ENCODE measurements at places on chromosomes 1 and 21. TPM values are rescaled to one million over a fixed set of nuclear protein-coding genes. Genes with fewer than 3 reads are reported as not detected.

GRCh38 chr1:213015099-213016050 is at the start of gene ANGEL2:
Gene ANGEL2 (minus strand): TSS chr1:213015867. CDS start chr1:213015671, 196 bp downstream.
- H3K4me1 ChIP-seq: peaks cover 27% of the 10 kb centered on the region
- peaks cover 6% of the 10 kb centered on the region for H3K27me3 ChIP-seq
- DNase-seq: peak; percentile 95
- peak within 1 kb of the TSS; percentile 99 for H3K4me3 ChIP-seq
- peaks cover 30% of the 10 kb centered on the region for H3K36me3 ChIP-seq

DNA sequence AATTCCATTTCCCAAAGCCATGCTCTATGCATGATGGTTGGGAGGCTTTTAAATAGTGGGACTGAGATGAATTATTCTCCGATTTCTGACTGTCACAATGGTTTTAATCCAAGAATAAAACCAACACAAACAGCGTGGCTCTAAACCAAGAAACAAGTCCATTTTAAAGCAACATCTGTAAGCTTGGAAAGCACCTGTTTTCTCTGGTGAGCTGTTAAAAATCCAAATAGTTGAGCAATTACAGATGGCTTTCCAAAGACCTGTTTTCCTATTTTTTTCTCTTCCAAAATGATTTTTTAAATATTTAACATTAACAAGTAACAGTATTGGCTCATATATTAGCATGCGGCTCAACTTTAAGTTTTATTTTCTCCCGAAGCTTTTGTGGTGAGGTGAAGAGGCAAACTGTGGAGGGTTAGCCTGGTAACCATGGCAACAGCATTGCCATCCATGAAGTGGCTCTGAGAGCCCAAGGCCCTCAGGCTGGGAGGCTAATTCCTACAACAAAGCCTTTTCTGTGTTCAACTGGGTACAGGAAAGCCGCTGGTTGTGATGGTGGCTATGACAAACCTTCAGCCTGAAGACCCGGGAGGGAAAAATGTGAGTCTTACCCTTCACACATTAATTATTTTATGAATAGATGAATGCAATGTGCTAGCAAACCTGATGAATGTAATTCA is 56.7 kb upstream of the B3GALT5 start:
- H3K27me3 ChIP-seq: no peaks in the 10 kb centered on the region
- H3K27ac ChIP-seq: no peak overlapping the region
- H3K4me3 ChIP-seq: no peak overlapping the region
- H3K36me3 ChIP-seq: no peaks in the 10 kb centered on the region

- H3K4me1 ChIP-seq: no peaks in the 10 kb centered on the region
- H3K27ac ChIP-seq: no peak overlapping the region
- H3K36me3 ChIP-seq: no peaks in the 10 kb centered on the region
- H3K27me3 ChIP-seq: no peaks in the 10 kb centered on the region
- H3K4me3 ChIP-seq: no peak overlapping the region
Measured at GRCh38 chr21:29638761-29639327, 301.0 kb downstream of the GRIK1 start.

- H3K4me3 ChIP-seq: no peak overlapping the region
- no peaks in the 10 kb centered on the region for H3K27me3 ChIP-seq
Measured at GRCh38 chr1:215376544-215377264, 190.4 kb upstream of the KCTD3 start.

DNA sequence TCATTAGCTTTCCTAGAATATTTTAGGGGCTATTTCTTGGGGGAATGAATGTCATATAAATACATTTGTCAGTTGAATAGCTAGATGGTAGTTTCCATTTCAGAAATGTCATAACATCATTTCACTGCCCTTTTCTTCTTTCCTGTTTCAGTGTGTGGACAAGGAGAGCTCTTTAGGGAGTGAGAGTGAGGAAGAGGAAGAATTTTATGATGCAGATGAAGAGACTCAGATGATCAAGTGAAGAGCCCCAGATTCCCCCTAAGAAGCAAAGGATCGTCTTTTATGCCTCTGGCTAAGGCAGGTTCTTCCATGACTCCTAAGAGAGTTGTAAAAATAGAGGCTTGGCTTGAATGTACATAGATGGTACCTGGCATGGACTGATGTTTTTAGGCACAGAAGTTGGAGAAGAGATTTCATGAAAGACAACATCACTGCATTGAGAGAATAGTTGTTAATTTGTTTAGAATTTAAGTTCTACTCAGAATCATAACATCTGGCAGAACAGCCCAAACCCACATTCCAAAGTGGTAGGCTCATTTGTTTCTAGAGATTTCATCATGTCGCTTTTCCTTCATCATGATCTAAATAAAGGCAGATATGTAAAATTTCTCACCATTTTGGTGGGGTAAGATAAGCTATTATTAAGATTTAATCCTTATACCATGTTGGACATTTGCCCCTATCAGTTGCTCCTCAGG is 44.2 kb upstream of the MAB21L3 start:
- H3K36me3 ChIP-seq: no peaks in the 10 kb centered on the region
- no peaks in the 10 kb centered on the region for H3K4me1 ChIP-seq
- DNase-seq: no peak
- peaks cover 18% of the 10 kb centered on the region for H3K27me3 ChIP-seq

- H3K27me3 ChIP-seq: no peaks in the 10 kb centered on the region
- peaks cover 27% of the 10 kb centered on the region for H3K36me3 ChIP-seq
- no peak for DNase-seq
- peak overlapping the region; percentile 99 for H3K27ac ChIP-seq
- H3K4me3 ChIP-seq: peak overlapping the region; percentile 94
Measured at GRCh38 chr1:234372011-234372757, 1.1 kb upstream of the COA6 start.

DNA sequence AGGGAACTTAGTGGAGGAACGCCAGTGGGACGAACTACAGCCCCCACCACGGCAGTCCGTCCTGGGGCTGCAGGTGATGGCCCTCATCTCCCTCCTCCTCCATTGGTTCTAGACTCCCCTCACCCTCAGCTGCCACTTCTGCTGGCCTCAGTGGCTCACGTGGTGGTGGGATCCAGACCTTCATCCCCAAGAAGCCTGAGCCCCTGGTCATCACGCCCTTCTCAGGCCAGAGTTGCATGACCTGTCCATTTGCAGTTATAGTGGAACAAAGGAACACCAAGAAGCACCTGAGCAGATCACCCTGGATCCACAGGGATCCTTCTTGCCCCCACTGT is 13.0 kb upstream of the FAM110D start:
- peaks cover 4% of the 10 kb centered on the region for H3K4me1 ChIP-seq
- H3K27me3 ChIP-seq: peaks cover 27% of the 10 kb centered on the region
- no peak overlapping the region for H3K27ac ChIP-seq
- H3K4me3 ChIP-seq: no peak overlapping the region
- H3K36me3 ChIP-seq: no peaks in the 10 kb centered on the region
- DNase-seq: no peak

- peaks cover 15% of the 10 kb centered on the region for H3K4me1 ChIP-seq
- DNase-seq: peak; percentile 10
- no peaks in the 10 kb centered on the region for H3K36me3 ChIP-seq
- H3K27ac ChIP-seq: no peak overlapping the region
Measured at GRCh38 chr21:17513214-17514123, 626 bp downstream of the CXADR start.

DNA sequence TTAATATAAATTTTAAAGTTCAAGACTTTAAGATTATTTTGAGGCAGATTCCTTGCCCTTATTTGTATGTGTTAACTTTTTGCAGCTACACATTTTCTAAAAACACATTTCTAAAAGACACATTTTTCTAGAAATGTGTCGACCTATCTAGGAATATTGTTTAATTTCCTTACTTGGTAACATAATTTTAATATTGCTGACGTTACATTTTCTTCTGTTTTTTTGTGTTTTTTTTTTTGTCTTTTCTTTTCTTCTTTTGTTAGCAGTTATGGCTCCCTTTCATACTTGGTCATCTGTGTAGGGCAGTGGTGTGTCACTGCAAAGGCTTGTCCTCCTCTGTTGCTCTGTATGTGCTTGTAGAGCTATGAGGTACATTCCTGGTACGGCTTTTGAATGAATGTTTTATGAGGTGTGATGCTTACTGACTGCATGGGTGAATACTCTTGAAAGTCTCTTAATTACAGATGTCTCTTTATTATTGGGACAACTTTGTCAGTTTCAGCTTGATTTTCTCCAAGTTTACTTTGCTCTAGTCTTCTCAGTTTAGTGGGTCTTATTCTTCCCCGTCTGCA is 30.1 kb downstream of the LRRC8D start:
- H3K27me3 ChIP-seq: no peaks in the 10 kb centered on the region
- H3K36me3 ChIP-seq: peaks cover 52% of the 10 kb centered on the region
- H3K4me1 ChIP-seq: peaks cover 32% of the 10 kb centered on the region
- H3K27ac ChIP-seq: no peak overlapping the region
- no peak for DNase-seq

DNA sequence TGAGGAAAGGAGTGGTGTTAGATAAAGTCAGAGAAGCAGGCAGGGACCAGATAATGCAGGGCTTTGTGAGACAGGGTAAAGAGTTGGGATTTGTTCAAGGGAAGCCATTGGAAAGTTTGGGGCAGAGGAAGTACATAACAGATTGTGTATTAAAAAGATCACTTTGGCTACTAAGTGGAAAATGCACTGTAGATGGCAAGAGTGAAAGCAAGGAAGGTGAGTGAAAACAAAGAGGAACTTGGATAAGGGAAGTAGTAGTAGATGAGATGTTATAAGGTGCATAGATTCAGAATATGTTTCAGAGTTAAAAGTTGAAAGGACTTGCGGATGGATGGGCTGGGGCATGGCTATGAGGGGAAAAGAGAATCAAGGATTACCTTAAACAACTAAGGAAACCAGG is 17.4 kb downstream of the MRPL39 start:
- peaks cover 22% of the 10 kb centered on the region for H3K4me1 ChIP-seq
- peaks cover 76% of the 10 kb centered on the region for H3K36me3 ChIP-seq
- DNase-seq: no peak
- H3K27me3 ChIP-seq: no peaks in the 10 kb centered on the region
- no peak overlapping the region for H3K27ac ChIP-seq
- H3K4me3 ChIP-seq: no peak overlapping the region

- H3K27me3 ChIP-seq: no peaks in the 10 kb centered on the region
- DNase-seq: no peak
- no peaks in the 10 kb centered on the region for H3K4me1 ChIP-seq
- no peak overlapping the region for H3K27ac ChIP-seq
- no peaks in the 10 kb centered on the region for H3K36me3 ChIP-seq
Measured at GRCh38 chr21:28375708-28376385, 616.8 kb downstream of the LTN1 start.

DNA sequence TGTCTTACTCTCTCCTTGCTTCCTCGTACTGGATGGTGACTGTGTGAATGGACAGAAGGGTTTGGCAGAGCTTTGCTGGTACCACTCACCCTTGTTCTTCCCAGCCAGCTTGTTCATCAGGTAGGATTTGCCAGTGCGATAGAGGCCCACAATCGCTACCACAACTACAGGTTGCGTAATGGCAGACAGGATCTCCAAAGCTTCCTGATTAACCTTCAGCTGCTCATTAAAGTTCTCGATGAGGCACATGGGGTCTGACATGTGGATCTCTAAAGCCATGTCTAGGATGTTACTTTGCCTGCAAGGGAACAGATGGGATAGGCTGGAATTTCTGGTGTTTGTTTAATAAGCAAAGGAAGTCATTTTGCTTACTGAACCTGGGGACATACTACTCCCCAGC is 3.4 kb downstream of the GBP5 start:
- no peak for DNase-seq
- peak overlapping the region; percentile 22 for H3K27ac ChIP-seq
- peaks cover 67% of the 10 kb centered on the region for H3K36me3 ChIP-seq
- H3K4me1 ChIP-seq: peaks cover 62% of the 10 kb centered on the region
- H3K27me3 ChIP-seq: no peaks in the 10 kb centered on the region

GRCh38 chr1:194538453-194538852 is 1352.0 kb upstream of the B3GALT2 start:
- no peaks in the 10 kb centered on the region for H3K27me3 ChIP-seq
- H3K4me3 ChIP-seq: no peak overlapping the region
- no peaks in the 10 kb centered on the region for H3K36me3 ChIP-seq
- H3K4me1 ChIP-seq: no peaks in the 10 kb centered on the region
- H3K27ac ChIP-seq: no peak overlapping the region
- no peak for DNase-seq

GRCh38 chr1:109151146-109151990 is 37.5 kb downstream of the ELAPOR1 start:
- no peaks in the 10 kb centered on the region for H3K4me1 ChIP-seq
- H3K36me3 ChIP-seq: no peaks in the 10 kb centered on the region
- H3K27ac ChIP-seq: no peak overlapping the region
- H3K27me3 ChIP-seq: no peaks in the 10 kb centered on the region
- no peak overlapping the region for H3K4me3 ChIP-seq

GRCh38 chr1:9684801-9685200 is 33.3 kb downstream of the PIK3CD start:
- no peaks in the 10 kb centered on the region for H3K27me3 ChIP-seq
- H3K4me3 ChIP-seq: no peak overlapping the region
- peaks cover 26% of the 10 kb centered on the region for H3K36me3 ChIP-seq
- peaks cover 41% of the 10 kb centered on the region for H3K4me1 ChIP-seq
- DNase-seq: no peak

DNA sequence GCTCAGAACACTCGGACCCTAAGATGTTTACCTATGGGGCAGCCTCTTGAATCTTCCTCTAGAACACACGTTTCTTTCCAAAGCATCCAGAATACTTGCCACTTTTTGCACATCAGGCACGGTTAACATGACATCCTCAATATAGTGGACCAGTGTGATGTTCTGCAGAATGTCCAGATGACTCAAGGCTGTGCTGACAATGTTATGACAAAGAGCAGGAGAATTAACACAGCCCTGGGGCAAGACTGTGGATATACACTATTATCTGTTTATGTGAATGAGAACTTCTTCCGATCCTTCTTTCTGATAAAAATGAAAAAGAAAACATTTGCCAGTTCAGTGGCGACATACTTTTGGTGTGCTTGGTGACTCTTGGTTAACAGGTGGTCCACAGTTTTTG is 154.3 kb downstream of the PDE4B start:
- peaks cover 14% of the 10 kb centered on the region for H3K27me3 ChIP-seq
- H3K4me1 ChIP-seq: no peaks in the 10 kb centered on the region
- no peak overlapping the region for H3K27ac ChIP-seq
- no peak overlapping the region for H3K4me3 ChIP-seq

GRCh38 chr1:215083383-215083961 is 935 bp downstream of the KCNK2 start:
- no peak for DNase-seq
- no peak overlapping the region for H3K27ac ChIP-seq
- H3K4me1 ChIP-seq: no peaks in the 10 kb centered on the region
- H3K4me3 ChIP-seq: no peak overlapping the region

GRCh38 chr1:227917081-227917950 is 30.4 kb downstream of the WNT9A start:
- DNase-seq: no peak
- H3K4me3 ChIP-seq: no peak overlapping the region
- H3K27me3 ChIP-seq: peaks cover 4% of the 10 kb centered on the region
- no peaks in the 10 kb centered on the region for H3K4me1 ChIP-seq
- no peaks in the 10 kb centered on the region for H3K36me3 ChIP-seq

CSTB gene
- total RNA-seq: 55.8 TPM

AADACL4 gene
- not detected for total RNA-seq

MPL gene
- total RNA-seq: not detected

ITLN2 gene
- not detected for total RNA-seq

CCDC30 gene
- 2.3 TPM for total RNA-seq

CATSPERE gene
- 0.25 TPM for total RNA-seq

PPIAL4G gene
- 0.05 TPM for total RNA-seq

HAPLN2 gene
- not detected for total RNA-seq

IGSF3 gene
- total RNA-seq: 4.6 TPM

AMY1B gene
- total RNA-seq: not detected

TNFRSF8 gene
- 65.5 TPM for total RNA-seq

All from activated T-helper 2 cell treated with anti-CD3 and anti-CD28 coated beads, Interferon-gamma antibody, Interleukin-2, Interleukin-4, amounts not matched to agents 10 μg/mL and 5 μg/mL and 100 μg/mL, durations not matched to agents 14 hours and 24 hours and 36 hours (primary cell).